ENCODE measurements at places on chromosomes 4 and X.

DNA sequence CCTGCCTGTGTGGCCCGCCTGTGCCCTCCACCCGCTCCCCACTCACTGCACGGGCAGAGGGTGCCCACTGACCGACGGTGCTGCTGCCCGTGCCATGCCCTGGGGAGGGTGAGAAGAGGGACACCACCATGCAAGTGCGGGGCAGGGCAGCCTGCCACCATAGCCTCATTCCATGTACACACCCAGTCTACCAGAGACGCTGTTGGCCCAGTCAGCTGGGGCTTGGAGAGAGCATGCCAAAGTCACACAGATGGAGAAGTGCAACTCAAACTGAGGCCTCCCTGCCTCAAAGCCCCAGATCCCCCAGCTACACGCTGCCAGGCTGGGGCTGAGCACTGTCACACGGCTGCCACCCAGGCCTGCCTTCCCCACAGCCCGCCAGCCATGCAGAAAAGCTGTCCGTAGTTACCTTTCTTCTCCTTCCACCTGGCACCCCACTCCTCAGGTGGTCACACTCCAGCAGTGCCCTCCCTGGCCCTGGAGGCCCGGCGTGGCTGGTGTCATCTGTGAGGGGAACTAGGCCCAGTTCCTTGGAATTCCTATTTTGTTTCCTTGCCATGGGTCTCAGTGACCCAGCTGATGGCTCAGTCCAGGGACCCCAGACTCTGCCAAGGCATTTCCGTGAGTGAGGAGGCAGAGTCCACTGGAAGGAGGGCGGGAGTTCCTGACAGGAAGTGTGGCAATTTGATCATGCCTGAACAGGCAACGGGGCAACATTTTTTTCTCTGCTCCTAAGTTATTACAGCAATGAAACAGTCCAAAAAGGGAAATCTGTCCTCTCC is at the start of gene SLC2A9:
TSS of gene SLC2A9 (minus strand) at position 627 of the 782 bp plus-strand sequence. CDS start at position 559, 68 bp downstream.
- no peak for DNase-seq

DNA sequence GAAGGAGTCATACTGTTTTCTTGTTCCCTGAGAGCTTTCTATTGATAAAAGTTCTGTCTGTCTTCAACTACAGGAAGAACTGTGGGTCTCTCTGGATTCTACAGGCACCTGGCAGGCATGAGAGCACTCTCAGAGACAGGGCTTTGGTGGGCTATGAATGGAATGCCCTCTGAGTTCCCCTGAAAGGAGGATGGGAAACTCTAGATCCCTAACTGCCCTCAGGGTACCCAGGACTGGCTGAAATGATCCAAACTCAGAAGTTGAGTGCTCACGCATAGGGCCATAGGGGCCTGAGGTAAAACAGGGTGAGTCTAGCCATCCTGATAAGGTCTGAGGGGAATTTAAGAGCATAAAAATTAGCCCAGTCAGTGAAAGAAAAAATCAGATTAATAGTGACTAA is 59.0 kb upstream of the SCRG1 start:
- DNase-seq, result no peak

GRCh38 chr4:78325271-78326157 is 226.1 kb upstream of the ANXA3 start:
- DNase-seq, result no peak

- DNase-seq, result no peak
Measured at GRCh38 chr4:175823015-175823742, 11.1 kb upstream of the GPM6A start.

GRCh38 chrX:13377550-13377934 is 57.7 kb upstream of the ATXN3L start:
- DNase-seq, result no peak

DNA sequence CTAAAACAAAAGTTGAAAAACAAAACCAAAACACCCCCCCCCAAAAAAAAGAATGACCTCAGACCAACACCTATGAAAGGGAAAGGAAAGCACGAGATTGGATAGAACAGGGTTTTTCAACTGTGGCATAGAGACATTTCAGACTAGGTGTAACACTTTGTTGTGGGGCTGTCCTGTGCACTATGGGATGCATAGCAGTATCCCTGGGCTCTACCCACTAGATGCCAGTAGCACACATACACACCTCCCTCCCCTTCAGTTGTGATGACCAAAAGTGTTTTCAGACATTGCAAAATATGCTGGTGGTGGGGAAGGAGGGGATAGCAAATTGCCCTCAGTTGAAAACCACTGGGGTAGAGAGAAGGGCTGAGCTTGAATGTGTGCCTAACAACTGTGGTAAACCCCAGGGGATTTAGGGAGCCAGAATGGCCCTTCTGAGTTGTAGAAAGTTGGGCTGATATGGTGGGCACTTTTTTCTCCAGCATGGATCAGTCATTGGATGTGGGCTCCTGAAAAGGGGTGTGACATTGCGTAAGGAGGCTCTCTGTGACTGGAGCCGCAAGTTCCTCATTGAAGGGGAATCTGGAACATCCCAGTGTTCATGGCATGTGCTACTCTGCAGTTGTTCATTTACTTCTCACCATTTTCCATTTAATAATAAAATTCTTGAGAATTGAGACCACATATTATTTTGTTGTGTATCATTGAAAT is 8.8 kb upstream of the GEMIN8 start:
- DNase-seq, result no peak

DNA sequence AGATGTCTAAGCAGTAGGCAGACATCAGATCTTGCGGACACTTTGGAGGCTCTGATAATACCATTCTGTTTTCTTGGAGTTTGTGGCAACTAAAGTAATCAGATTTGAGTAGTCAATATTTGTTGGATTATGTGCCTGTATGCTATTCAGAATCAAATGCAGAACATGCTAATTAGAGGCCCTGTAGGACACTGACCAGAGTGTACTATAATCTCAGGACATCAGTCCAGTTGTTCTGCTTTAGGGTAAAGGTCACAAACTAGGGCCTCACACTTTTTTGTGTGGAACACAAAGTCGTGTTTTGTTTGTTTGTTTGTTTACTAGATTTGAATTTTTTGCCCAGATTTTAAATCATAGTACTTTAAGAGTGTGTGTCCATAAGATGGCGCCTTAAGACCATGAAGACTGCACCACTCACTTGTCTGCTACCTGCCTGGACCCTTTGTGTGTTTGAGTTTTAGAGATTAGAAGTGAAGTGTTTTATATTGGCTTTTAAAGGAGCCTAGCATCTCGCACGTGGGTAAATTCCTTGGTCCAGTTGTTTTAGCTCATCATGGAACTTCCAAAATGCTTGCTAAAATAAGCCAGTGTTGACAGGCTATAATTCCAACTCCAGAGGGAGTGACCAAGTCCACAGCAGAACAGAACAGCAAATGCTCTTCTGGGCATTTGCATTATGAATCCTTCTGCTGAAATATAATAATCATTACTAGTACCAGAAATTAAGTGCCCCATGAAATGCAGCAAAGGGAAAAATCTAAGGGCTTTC is 34.7 kb downstream of the IL13RA1 start:
- DNase-seq, result peak; percentile 2

DNA sequence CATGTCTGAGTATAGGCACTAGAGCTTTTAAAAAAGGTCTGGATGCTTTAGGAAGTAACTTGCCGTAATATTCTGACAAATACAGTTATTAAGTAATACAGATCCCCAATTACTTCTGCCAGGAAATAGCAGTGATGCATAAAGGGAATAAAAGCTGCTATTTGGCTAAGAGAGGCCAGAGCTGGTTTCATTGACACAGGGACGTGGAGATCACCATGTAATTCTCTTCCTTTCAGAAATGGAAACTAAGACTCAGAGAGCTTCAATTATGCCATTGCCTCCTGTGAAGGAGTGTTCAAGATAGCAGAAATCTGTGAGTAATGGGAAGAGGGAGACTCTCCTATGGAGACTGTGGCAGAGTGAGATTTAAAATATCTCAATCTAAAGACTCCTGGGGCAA is 238.1 kb downstream of the SLITRK2 start:
- DNase-seq, result no peak

- DNase-seq, result no peak
Measured at GRCh38 chr4:43316813-43317212, 424.3 kb downstream of the GRXCR1 start.

- DNase-seq, result no peak
Measured at GRCh38 chr4:22268350-22269025, 247.4 kb downstream of the ADGRA3 start.

DNA sequence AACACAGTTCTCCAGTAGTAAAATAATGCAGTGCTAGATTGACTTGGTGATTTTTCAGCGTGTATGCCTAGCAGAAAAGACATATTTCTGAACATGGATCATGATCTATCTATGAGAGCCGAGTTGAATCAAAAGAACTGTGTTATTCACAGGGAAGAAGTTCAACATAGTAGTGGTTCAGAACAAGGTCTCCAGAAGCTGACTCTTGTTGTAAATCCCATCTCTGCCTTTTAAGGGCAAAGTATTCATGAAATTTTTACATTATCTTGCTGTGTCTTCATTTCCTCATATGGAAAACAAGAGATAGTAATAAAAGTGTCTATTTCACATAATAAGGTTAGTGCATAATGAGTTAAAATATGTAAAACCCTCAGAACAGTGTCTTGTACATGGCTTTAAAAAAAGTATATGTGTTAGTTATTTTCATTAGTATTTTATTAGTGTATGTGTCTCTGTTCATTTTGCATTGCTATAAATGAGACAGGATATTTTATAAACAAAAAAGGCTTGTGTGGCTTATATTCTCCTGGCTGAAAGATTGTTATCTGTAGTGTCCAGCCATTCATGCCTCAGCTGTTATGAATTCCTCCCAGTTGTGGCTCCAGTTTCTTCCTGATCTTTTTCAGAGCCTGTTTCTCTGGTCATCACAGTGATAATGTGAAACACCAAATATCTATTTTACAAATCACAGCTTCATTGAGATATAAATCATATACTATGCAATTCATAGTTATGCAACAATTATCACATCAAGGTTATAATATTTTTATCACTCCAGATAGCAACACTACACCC is 1351.2 kb downstream of the STIM2 start:
- DNase-seq, result no peak

- DNase-seq, result no peak
Measured at GRCh38 chrX:12986164-12986779, 11.4 kb downstream of the TMSB4X start.

GRCh38 chr4:42892413-42892812 is at the start of gene GRXCR1:
TSS of gene GRXCR1 (plus strand) at chr4:42892713. CDS start at chr4:42893267, 554 bp downstream.
- DNase-seq, result no peak

DNA sequence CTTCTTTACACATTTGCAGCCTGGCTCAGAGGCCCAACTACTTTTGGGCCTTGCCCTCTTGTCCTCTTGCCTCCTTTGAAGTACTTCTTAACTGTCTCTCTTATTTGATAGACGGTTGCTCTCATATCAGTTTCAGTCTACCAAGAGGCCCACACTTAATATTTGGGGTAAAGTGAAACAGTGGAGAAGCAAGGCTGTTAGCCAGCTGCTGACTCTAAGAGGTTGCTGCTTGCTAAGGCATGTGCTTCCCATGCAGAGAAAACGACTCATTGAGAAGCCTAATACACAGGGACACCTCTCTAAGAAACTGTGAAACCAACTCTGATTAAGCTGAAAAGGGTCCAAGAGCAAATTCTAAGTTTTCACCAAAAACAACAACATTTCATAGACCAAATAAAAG is 94.6 kb downstream of the PPP3CA start:
- DNase-seq, result peak; percentile 18

DNA sequence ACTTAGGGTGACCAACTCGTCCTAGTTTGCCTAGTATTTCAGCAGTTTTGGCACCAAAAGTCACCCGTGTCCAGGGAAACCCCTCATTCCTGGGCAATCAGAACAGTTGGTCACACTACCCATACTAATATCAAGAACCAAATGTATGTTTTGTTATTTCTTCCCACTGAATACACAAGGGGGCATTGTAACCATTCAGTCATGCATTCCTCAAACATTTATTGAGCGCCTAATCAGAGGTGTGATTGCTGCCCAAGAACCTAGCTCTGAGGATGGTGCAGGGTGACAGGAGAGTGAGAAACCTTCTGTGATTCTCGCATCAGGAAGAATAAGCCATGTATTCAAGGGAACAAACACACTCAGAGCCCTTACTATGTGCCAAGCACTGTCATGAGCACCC is 69.8 kb upstream of the RAI2 start:
- DNase-seq, result no peak

GRCh38 chr4:98586291-98586961 is 72.0 kb downstream of the TSPAN5 start:
- no peak for DNase-seq

DNA sequence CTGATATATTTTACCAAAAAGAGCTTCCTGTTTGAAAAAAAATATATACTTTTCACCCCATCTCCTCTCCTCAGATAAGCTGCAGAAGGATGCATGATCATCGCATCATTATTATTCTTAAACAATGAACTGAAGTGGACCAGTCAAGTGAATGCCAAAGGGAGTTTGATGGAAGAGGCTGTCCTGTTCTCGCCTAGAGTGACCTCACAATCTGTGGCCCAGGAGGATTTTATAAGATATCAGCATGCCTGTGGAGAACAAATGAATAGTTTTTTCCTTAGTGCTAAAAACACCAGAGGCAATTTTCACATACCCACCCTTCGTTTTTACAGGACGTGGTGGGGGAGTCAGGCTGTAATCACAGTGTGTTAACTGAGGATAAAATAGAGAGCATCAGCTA is 112.7 kb downstream of the USP46 start:
- no peak for DNase-seq

GRCh38 chr4:8727131-8727530 is 134.6 kb downstream of the CPZ start:
- no peak for DNase-seq

- no peak for DNase-seq
Measured at GRCh38 chrX:31893525-31893924, 821.7 kb upstream of the FTHL17 start.

- DNase-seq, result no peak
Measured at GRCh38 chr4:138189206-138189605, 52.9 kb downstream of the SLC7A11 start.

DNA sequence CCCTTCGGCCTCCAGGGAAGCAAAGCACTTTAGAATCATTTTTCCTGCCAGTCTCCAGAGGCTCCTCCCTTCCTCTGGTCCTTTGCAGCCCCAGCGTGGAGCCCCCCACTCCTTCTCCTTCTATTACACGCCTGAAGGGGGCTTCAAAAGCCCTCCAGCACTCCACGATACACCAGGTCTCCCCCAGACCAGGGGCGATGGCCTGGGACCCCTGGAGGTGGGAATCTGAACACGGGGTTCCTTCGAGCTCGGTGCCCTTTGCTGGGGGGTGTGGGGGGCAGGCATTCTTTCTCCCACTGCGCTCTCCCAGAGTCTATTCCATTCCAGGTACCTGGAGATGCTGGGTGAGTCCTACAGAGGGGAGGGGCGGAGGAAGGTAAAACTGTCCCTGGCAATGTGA is 97.6 kb downstream of the HMX1 start:
- DNase-seq, result no peak

DNA sequence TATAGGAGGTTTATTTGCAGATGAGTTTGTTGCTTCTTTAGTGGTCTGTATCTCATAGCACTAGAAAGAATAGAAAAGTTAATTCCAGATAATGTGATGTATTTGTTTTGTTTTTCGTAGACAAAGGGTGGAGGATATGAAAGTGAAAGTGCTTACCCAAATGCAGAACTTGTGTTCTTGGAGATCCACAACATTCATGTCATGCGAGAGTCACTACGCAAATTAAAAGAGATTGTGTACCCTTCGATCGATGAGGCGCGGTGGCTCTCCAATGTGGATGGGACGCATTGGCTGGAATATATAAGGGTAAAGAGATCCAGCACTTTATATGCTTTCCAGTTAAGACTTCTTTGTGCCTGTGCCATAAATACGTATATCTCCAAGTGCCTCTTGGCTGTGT is 43.3 kb downstream of the MTMR1 start:
- DNase-seq, result no peak

Data from NCI-H1105 treated with DMSO at 0.1 percent for 48 hours (cell line).